ENCODE measurements at places on chromosomes 3 and 15.

- no peak for ATAC-seq
Observed at GRCh38 chr15:71732636-71733035, 77.7 kb upstream of the NR2E3 start.

DNA sequence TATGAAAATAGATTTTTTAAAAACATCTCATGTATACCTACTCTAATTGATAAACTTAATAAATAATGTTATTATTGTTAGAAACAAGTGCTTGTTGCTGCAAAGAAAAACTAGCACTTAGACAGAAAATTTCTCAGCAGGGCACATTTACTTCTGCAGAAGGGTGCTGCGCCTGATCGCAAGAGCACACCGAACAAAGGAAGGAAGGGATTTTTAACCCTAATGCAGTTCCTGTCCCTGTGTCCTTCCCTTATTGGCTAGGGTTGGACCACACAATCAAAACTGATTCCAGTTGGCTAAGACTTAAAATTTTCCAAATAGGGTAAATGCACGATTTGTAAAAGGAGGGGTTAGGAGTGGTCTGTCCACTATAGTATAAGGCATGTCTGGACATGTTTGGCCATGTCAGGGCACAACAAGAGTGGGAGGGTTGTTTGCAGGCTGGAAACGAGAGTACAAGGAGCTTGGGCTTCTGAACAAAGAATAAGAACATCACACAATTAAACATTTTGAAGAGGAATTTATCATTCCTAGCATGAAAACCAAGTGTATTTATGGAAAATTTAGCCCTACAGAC, 4.7 kb downstream of the DTWD1 start:
- no peak for ATAC-seq

DNA sequence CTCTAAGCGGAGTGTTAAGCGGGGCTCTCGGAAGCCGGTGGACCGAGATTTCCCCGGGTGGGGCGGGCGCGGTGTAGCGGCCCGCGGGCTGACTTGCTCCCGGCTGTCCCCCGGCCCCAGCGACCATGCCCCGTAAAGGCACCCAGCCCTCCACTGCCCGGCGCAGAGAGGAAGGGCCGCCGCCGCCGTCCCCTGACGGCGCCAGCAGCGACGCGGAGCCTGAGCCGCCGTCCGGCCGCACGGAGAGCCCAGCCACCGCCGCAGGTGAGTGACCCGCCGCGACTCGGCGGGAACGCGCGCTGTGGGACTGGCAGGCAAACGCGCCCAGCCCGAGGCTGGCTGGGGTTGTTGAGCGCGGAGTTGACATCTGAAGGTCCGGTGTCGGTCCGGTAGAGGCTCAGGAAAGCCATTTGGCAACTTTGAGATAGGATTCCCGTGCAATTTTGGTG, 1.3 kb downstream of the SMC4 start:
- no peak for ATAC-seq

DNA sequence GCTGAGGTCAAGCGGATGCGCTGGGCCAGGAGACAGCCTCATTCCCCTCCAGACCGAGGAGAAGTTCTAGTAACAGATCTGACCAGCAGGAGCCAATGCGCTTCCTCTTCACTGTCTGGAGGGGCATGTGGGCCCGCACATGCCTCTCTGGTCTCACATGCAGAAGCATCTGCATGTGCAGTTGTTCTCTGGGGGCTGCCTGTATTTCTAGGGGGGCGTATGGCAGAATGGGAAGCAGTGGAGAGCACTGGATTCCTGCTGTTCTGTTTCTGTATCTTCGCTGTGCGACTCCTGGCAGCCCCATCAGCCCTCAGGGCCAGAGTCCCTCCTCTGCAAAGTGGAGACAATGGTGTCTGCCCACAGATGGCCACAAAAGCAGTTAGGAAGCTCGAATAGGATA, 170.4 kb upstream of the IQSEC1 start:
- ATAC-seq: no peak

DNA sequence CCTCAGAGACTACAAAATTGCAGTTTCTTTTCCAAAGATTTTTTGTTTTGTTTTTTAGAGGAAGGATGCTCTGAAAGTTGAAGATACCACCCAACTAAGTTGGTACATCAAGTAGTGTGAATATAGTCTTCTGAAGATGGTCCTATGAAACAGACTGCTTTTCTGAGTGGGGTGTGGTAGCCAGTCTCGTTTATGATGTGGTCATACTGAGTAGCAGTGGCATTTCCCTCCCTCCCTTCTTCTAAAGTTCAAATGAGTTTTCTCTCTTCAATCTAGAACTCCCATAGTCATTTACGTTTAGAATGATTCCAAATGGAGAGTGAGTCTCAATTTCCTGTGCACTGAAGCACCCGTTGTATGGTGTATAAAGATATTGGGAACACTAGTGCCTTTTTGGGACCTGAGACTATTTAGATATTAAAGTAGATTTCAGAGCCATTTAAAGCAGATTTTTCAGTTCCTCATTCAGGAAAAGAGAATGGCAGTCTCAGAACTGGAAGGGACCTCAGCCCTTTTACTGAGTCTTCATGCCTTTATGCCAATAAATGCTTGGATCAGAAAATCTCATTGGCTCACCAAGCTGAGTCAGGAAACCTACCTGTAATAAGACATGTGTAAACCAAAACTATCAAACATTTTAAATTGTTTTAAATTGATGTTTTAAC, 200.4 kb downstream of the CDIN1 start:
- no peak for ATAC-seq
